A549 (cell line): ENCODE measurements at places on chromosomes 16 and 17. TPM values are rescaled to one million over a fixed set of nuclear protein-coding genes. Genes with fewer than 3 reads are reported as not detected.

CHST4 gene
- polyA plus RNA-seq = 0.04 to 0.10 TPM (median 0.05 TPM) in 3 replicates

CLDN9 gene
- polyA plus RNA-seq = 0.06 to 0.16 TPM (median 0.12 TPM) in 3 replicates

IL32 gene
- 18.8 to 32.0 TPM (median 20.2 TPM) in 3 replicates for polyA plus RNA-seq

KRTAP2-1 gene
- polyA plus RNA-seq = not detected in 3 replicates

TSPAN10 gene
- 5.4 to 7.1 TPM (median 6.3 TPM) in 3 replicates for polyA plus RNA-seq

C17orf50 gene
- polyA plus RNA-seq = 0.12 to 0.28 TPM (median 0.22 TPM) in 3 replicates

DNA sequence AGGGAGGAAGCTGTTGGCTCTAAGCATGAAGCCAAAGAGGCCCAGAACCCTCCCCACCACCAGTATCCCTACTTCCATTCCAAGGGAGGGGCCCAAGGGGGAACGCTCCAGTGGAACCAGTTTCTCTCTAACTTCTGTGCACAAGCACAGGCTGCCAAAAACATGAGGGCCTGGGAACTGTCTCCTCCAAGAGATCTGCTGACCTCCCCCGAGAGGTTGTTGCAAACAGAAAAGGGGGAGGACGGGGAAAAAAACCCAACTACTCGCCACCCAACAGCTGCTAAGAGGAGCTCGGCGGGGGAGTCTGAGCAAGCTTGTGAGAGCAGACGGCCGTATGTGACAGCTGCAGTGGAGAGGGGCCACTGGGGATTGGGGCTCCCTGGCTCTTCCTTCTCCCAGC is 15.7 kb upstream of the SLC35B1 start:
- no peak for DNase-seq

DNA sequence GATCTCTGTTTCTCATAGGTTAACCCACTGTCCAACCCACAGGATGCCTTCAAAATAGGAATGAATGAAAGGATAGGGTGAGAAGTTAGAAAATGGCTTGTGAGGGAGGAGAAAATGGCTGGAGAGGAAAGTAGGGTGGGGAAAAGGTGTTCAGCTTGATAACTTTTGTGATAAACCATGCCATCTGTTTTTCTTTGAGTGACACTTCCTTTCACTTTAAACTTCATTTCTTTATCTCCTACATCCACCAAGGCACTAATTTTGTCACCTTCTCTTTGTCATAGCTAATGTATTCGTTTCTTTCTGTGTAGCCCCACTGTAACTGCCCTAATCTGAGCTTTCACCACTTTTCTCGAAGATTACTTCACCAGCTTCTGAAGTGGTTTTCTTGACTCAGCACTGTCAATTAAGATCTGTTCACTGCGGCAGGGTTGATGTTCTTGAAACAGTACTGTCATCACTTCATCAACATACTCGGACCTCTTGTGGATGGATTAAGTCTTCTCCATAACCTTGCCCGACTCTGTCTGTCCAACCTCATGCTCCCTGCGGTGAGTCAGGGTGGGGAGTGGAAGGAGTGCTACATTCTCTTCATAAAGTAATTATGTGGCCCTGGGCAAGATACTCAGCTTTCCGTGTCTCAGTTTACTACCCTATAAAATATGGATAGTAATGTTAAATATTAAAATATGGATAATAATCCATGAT is 5.5 kb upstream of the KRT10 start:
- DNase-seq = no peak

GRCh38 chr16:71894229-71894920 is 956 bp upstream of the IST1 start:
- no peak for DNase-seq

DNA sequence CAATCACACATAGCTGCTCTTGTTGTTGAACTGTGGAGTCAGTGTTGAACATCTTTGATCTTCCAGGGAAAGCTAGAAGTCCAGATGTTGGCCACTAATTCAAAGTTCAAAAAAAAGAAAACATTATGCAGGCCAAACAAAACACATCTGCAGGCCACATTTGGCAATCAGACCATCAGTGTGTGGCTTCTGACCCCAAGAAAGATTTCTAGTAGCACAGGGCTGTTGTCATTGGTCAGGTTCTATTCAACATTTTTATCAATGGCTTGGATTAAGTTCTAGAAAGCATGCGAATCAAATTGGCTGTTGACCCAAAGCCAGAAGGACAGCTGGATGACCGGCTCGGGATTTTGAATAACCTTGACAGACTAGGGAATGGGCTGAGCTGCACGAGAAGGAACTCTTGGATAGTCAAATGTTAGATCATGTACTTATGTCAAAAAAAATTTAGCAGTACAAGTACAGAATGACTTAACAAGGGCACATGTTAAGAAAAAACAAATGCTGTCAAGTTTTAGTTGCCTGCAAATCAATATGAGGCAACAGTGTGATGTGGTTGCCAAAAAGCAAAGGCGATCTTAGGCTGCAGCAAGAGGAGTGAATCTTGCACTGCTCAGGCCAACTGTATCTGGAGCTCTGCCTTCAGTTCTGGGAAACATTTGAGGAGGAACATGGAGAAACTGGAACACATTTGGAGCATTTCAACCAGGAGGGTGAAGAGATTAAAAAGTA is 187.6 kb downstream of the RGS9 start:
- no peak for DNase-seq

DNA sequence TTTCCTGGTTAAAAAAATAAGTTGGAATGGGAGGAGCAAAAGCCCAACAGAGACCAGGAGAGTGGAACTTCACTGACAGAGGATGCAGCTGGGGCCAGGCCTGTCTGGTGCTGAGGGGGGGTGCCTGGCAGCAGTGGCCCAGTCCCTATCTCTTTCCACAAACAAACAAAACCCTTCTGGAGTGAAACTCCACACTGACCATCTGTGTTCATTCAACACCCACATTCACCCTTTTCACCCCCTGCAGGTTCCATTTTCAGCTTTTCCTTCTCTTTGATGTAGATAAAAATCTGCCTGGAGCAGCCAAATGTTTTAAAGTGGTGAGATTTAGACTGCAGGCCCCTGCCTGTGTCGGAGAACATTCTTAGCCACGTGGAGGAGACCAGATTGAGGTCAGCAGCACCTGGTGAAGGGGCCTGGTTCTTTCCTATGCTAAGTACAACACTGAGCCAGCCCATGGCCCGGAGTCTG is 161.4 kb upstream of the CDH11 start:
- DNase-seq = no peak

DNA sequence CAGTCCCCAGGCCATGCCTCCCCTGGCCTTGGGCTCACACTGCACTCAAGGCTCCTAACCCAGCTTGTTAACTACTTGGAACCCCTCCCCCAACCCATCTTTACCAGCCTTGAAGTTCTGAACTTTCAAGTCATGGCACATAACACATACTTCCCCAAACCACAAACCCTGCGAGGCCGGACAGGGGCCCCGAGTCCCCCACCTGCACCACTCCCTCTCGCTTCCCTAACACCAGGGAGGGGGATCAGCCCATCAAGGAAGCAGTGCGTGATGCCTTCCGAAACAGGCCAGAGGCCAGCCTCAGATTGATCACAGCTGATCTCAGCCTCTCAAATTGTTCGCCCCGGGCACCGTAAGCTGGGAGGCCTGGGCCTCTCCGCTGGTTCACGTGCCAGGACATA is 3.0 kb upstream of the NLRC3 start:
- DNase-seq = no peak

- no peak for DNase-seq
Observed at GRCh38 chr16:19607616-19608280, 52.2 kb downstream of the VPS35L start.

DNA sequence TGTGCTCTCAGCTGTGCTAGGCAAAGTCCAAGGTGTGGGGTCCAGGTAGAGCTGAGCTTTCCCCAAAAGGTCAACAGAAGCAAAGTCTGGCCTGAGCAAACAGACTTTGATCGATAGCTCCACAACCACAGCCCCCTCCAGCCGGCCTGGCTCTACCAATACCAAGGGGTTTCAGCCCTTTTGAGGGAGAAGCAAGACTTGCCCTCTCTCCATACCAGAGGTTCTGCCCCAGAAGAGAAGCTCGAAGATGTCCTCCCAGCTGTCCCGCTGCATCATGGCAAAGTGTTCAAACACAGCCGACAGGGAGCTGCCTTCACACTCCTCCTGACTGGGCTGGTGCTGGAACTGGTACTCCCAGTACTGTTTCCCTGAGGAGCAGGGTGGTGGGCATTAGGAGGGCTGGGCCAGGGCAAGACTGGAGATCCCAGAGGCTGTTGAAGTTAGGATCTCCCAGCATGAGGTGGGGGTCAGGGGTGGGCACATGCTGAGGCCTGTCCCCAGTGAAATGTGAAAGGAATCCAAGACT is 1.7 kb downstream of the VTN start:
- no peak for DNase-seq

DNA sequence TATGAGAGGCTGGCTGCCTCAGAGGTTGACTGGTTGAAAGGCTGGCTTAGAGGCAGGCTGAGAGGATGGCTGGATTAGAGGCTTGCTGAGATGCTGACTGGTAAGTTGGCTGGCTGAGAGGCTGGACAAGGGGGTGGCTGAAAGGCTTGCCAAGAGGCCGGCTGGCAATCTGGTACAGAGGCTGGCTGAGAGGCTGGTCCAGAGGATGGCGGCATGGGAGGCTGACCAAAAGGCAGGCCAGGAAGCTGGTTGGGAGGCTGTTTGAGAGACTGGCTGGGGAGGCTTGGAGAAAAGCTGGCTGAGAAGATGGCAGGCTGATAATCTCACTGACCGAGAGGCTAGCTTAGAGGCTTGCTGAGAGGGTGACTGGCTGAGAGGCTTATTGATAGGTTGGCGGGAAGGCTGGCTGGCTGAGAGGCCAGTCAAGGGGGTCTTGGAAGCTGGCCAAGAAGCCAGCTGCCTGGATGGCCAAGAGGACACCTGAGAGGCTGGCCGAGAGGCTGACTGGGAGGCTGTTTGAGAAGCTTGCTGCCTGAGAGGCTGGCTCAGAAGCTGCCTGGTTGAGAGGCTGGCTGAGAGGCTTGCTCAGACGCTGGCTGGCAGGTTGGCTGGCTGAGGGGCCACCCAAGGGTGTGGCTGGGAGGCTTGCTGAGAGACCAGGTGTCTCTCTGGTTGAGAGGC is 34.2 kb upstream of the ACSM2B start:
- DNase-seq = no peak

DNA sequence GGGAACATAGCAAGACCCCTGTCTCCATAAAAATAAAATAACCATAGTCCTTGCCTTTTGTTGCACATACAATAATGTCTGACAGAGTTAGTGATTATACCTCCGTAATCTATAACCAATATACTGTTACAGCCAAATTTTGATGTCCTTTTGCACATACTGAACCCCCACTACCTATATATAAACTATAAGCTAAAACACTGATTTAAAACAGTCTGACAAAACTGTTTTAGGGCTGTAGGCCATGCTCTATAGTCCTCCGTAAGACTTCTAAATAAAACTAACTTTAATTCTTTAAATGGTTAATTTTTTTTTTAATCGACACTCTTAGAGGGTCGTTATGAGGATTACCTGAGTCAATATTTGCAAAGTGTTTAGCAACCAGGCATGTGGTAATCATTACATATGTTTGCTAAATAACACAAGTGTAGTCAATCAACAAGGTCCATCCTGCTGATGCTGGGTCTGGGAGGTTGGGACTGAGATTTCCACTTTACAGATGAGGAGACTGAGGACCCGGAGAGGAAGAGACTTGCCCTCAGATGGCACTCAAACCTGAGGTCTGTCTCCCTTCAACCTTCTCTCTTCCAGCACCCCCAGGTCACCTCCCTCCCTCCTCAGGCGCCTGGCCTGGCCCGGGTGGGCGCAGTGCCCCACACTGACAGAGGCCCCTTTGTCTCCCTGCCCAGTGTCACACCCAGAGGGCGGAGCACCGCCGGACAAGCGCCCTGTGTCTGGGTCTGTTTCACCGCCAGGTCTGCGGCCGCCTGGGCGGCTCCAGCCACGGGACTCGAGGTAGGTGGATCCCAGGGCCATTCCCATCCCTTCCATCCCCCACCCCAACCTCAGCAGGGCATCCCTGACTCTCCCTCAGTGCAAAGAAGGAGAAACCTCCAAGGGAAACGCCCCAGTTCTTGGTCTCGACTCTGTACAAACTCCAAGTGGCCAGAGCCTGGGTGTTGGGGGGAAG is 10.3 kb downstream of the ZNF385C start:
- DNase-seq = no peak

GRCh38 chr16:13956635-13957196 is 36.8 kb downstream of the ERCC4 start:
- DNase-seq = no peak

DNA sequence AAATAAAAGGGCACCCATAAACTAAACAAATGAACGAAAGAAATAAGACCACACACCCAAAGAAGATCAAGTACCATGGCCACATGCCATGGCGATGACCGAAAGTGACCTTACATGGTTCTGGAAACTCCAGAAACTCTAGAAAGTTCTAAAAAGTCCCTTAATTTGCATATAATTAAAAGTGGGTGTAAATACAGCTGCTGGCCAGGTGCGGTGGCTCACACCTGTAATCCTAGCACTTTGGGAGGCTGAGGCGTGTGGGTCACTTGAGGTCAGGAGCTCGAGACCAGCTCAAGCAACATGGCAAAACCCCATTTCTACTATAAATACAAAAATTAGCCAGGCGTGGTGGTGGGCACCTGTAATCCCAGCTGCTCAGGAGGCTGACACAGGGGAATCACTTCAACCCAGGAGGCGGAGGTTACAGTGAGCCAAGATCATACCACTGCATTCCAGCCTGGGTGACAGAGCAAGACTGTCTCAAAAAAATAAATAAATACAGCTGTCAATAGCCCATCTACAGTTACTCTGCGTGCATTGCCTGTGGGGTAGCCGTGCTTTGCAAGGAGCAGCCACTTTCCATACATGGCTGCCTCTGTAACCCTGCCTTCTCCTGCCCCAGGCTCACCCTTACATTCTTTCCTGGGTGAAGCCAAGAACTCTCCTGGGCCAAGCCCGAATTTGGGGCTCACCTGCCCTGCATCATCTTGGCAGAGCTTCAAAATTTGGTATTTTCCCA is 7.2 kb upstream of the ZNF778 start:
- DNase-seq = no peak

DNA sequence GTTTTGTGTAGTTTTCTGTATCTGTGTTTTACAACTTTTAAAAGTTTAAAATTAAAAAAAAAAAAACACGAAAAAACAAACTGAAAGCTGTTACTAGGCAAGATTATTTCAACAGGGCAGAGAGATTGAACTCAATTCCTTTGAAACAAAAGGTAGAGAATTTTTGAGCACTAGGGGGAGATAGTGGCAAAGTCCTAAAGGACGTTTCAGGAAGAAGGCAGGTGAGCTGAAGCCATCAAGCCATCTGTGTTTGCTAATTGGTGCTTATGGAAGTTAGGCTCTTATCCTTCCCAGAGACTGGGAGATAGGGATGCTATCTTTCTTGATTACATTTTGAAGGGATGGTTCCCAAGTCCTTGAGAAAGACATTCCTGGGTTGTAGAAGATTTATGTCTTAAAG is 70.6 kb upstream of the CLEC3A start:
- peak; percentile 25 for DNase-seq

DNA sequence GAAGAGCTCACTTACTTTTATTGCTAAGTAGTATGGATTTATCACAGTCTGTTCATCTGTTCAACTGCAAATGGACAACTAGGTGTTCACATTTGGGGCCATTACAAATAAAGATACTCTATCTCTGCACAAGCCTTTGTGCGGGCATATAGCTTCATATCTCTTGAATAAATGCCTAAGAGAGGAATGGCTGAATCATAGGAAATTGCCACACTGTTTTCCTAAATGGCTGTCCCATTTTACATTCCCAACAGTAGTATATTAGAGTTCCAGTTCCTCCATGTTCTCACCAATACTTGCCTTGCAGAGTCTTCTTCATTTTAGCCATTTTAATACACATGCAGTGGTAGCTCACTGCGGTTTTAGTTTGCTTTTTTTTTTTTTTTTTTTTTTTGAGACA is 20.5 kb downstream of the NSMCE1 start:
- no peak for DNase-seq
